ENCODE measurements at places on chromosomes 1 and 21. TPM values are rescaled to one million over a fixed set of nuclear protein-coding genes. Genes with fewer than 3 reads are reported as not detected.
A peak's percentile ranks its signal among the peaks of the same experiment; 100 is the strongest.

GRCh38 chr1:5371270-5371669, 621.0 kb downstream of the NPHP4 start:
- H3K4me3 ChIP-seq: no peak overlapping the region
- DNase-seq: no peak
- no peak overlapping the region for H3K27ac ChIP-seq
- no peaks in the 10 kb centered on the region for H3K36me3 ChIP-seq
- H3K27me3 ChIP-seq: no peaks in the 10 kb centered on the region

GRCh38 chr1:157496121-157496526, 56.2 kb downstream of the FCRL5 start:
- peaks cover 5% of the 10 kb centered on the region for H3K4me1 ChIP-seq
- peaks cover 90% of the 10 kb centered on the region for H3K27me3 ChIP-seq
- no peak overlapping the region for H3K27ac ChIP-seq
- DNase-seq: peak; percentile 74
- H3K4me3 ChIP-seq: no peak overlapping the region

- H3K27ac ChIP-seq: no peak overlapping the region
- peaks cover 15% of the 10 kb centered on the region for H3K4me1 ChIP-seq
- peaks cover 8% of the 10 kb centered on the region for H3K27me3 ChIP-seq
- H3K36me3 ChIP-seq: peaks cover 70% of the 10 kb centered on the region
These were observed 11.9 kb upstream of the RNPEP start for GRCh38 chr1:201970334-201971159.

GRCh38 chr21:27362249-27362648, 395.4 kb upstream of the ADAMTS5 start:
- no peaks in the 10 kb centered on the region for H3K4me1 ChIP-seq
- H3K27ac ChIP-seq: no peak overlapping the region
- no peaks in the 10 kb centered on the region for H3K27me3 ChIP-seq
- no peak overlapping the region for H3K4me3 ChIP-seq

PLEKHN1 gene
- 7.9 TPM for total RNA-seq

DNA sequence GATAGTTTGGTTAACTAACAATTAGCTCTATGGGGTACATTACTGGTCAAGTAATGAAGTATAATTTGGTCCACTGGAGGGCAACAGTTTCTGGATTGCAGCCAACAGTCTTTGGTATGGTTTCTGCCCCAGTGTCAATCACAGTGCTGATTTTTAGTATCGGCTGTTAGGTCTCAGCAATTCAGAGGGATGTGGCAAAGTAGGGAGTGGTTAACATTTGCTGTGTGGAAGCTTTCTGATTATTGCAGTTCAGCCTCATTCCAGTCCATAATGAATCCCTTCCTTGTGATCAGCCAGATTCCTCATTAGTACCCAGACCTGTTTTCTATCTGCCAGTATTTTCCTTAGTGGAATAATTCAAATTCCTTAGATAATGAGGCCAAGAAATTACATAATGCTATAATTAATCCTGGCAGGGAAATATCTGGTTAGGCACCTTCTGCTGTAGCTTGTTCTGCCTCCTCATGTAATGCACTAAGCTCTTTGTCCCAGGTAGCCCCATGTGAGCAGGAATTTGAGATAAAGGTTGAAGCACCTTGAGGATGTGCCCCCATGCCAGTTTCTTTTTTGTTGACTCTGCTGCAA, 14.0 kb downstream of the F3 start:
- no peaks in the 10 kb centered on the region for H3K27me3 ChIP-seq
- DNase-seq: peak; percentile 64
- no peak overlapping the region for H3K27ac ChIP-seq
- peaks cover 42% of the 10 kb centered on the region for H3K36me3 ChIP-seq

DNA sequence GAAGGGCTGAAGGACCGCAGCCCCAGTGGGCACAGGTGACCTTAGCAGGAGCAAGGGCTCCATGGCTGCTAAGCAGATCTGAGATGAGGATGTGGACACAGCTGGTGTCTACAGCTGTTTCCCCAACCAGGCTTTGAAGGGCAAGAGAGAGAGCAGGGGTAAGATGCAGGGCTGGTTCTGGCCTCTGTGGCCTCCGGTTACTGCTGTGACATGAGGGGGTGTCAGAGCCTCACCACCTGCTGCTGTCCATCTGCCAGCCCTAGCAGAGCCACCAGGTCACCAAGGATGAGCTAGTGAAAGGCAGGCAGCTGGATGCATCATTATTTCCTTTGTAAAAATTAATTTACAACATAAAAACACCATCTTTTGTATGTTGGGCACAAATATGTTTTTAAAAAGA, 33.4 kb downstream of the OBSCN start:
- peaks cover 32% of the 10 kb centered on the region for H3K36me3 ChIP-seq
- no peaks in the 10 kb centered on the region for H3K4me1 ChIP-seq
- no peaks in the 10 kb centered on the region for H3K27me3 ChIP-seq
- no peak for DNase-seq
- H3K27ac ChIP-seq: no peak overlapping the region
- no peak overlapping the region for H3K4me3 ChIP-seq

- no peaks in the 10 kb centered on the region for H3K27me3 ChIP-seq
- H3K4me1 ChIP-seq: peaks cover 37% of the 10 kb centered on the region
- H3K27ac ChIP-seq: peak overlapping the region; percentile 21
- DNase-seq: peak; percentile 79
- H3K4me3 ChIP-seq: no peak overlapping the region
- no peaks in the 10 kb centered on the region for H3K36me3 ChIP-seq
These were observed 35.8 kb downstream of the PAX7 start for GRCh38 chr1:18666317-18666920.

- peaks cover 50% of the 10 kb centered on the region for H3K36me3 ChIP-seq
- no peak for DNase-seq
- H3K4me3 ChIP-seq: no peak overlapping the region
- H3K27ac ChIP-seq: no peak overlapping the region
- H3K27me3 ChIP-seq: no peaks in the 10 kb centered on the region
- peaks cover 22% of the 10 kb centered on the region for H3K4me1 ChIP-seq
These were observed 75.0 kb downstream of the CEP350 start for GRCh38 chr1:180029524-180030135.

GRCh38 chr1:226480461-226480860, 68.1 kb upstream of the STUM start:
- H3K36me3 ChIP-seq: no peaks in the 10 kb centered on the region
- H3K4me1 ChIP-seq: peaks cover 8% of the 10 kb centered on the region
- no peak overlapping the region for H3K27ac ChIP-seq
- peaks cover 6% of the 10 kb centered on the region for H3K27me3 ChIP-seq
- H3K4me3 ChIP-seq: no peak overlapping the region

GRCh38 chr1:47940326-47940725, 56.9 kb downstream of the TRABD2B start:
- H3K36me3 ChIP-seq: no peaks in the 10 kb centered on the region
- peak overlapping the region; percentile 20 for H3K27ac ChIP-seq
- no peak overlapping the region for H3K4me3 ChIP-seq
- peaks cover 32% of the 10 kb centered on the region for H3K4me1 ChIP-seq
- no peaks in the 10 kb centered on the region for H3K27me3 ChIP-seq

DNA sequence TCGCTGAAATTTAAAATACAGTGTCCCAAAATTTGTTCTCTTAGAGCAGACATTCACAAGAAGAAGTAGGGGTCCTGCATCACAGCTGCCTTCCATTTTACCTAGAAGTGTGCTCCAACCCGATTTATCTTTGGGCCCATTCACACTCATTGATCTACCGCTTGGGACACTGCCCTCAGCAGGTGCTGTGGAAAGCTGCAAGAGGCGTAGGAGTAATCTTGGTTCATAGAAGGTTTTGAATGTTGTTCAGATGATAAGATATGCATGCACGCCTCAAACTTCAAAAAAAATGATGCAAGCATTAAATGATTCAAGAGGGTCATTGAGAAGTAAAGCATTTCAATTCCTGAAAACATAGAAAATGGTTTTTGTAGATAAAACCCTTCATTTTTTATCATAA, 18.6 kb upstream of the C1orf105 start:
- DNase-seq: peak; percentile 25
- no peak overlapping the region for H3K4me3 ChIP-seq
- H3K27me3 ChIP-seq: no peaks in the 10 kb centered on the region
- peaks cover 23% of the 10 kb centered on the region for H3K4me1 ChIP-seq
- peaks cover 6% of the 10 kb centered on the region for H3K36me3 ChIP-seq

GIPC2 gene
- total RNA-seq: not detected

DNA sequence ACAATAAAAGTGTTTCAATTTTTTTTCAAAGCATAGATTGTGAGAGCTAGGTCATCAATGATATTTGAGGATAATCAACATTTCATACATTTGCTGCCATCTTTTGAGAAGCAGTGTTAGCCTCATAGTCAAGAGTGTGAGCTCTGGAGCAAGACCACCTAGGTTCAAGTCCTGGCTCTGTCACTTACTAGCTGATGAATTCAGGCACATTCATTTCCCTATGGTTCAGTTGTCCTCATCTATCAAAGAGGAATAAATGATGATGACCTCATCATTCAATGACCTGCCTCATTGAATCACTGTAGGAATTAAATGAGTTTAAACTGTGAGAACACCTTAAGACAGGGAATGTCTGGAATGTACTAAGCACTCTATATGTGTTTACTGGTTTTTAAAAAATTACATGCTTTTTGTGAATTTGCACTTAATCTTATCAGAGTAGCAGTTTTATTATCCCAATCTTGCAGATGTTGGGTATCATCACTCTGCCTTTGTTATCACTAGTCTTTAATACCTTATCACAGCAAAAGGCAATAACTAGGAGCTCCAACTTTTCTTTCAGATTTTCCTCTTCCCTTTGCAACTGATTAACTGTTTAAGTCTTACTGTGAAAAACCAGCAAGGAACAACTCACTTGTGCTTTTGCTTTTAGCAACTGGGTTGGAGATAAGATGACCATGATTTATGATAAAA, 47.4 kb downstream of the SLC30A10 start:
- DNase-seq: no peak
- H3K36me3 ChIP-seq: no peaks in the 10 kb centered on the region
- no peak overlapping the region for H3K27ac ChIP-seq
- H3K27me3 ChIP-seq: peaks cover 94% of the 10 kb centered on the region
- H3K4me3 ChIP-seq: no peak overlapping the region
- H3K4me1 ChIP-seq: no peaks in the 10 kb centered on the region

- H3K4me1 ChIP-seq: peaks cover 10% of the 10 kb centered on the region
- H3K36me3 ChIP-seq: peaks cover 6% of the 10 kb centered on the region
- DNase-seq: peak; percentile 70
- peak overlapping the region; percentile 86 for H3K27ac ChIP-seq
These were observed 55.0 kb downstream of the ADARB1 start for GRCh38 chr21:45129189-45129923.

DNA sequence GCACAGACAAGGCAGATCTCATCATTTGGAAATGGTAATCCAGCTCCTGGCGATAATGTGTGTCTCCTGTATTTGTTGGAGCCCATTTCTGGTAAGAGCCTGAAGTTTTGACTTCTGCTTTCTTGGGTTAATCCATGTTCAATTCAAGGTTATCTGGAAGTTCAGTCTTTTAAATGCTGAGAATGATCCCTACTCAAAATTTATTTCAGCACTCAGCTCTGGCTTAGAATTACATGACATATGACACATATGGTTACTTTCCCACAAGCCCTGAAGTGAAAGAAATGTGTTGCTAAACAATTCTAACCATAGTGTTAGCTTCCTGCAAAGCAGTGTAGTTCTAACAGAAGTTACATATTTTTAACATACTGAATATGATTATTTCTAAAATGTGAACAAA, 2.7 kb downstream of the PTGFR start:
- H3K27me3 ChIP-seq: no peaks in the 10 kb centered on the region
- no peak overlapping the region for H3K27ac ChIP-seq
- peak overlapping the region; percentile 45 for H3K4me3 ChIP-seq
- H3K4me1 ChIP-seq: peaks cover 33% of the 10 kb centered on the region
- DNase-seq: peak; percentile 29
- peaks cover 27% of the 10 kb centered on the region for H3K36me3 ChIP-seq

- no peak overlapping the region for H3K4me3 ChIP-seq
- peaks cover 58% of the 10 kb centered on the region for H3K36me3 ChIP-seq
- H3K27ac ChIP-seq: no peak overlapping the region
- H3K4me1 ChIP-seq: no peaks in the 10 kb centered on the region
These were observed 84.9 kb downstream of the VPS26C start for GRCh38 chr21:37182222-37182621.

GRCh38 chr1:910881-911721, 12.6 kb upstream of the SAMD11 start:
- peak; percentile 81 for DNase-seq
- no peak overlapping the region for H3K4me3 ChIP-seq
- H3K27me3 ChIP-seq: peaks cover 48% of the 10 kb centered on the region
- H3K4me1 ChIP-seq: peaks cover 27% of the 10 kb centered on the region
- peaks cover 10% of the 10 kb centered on the region for H3K36me3 ChIP-seq

GBP7 gene
- not detected for total RNA-seq

- no peak overlapping the region for H3K4me3 ChIP-seq
- no peaks in the 10 kb centered on the region for H3K27me3 ChIP-seq
- DNase-seq: no peak
- no peak overlapping the region for H3K27ac ChIP-seq
These were observed 107.7 kb upstream of the PLXNA2 start for GRCh38 chr1:208351838-208352237.

GRCh38 chr21:37119421-37120218, 46.6 kb downstream of the TTC3 start:
- H3K36me3 ChIP-seq: peaks cover 35% of the 10 kb centered on the region
- DNase-seq: no peak
- no peaks in the 10 kb centered on the region for H3K27me3 ChIP-seq
- no peak overlapping the region for H3K27ac ChIP-seq

GRCh38 chr1:18635891-18636595, 5.4 kb downstream of the PAX7 start:
- H3K27me3 ChIP-seq: peaks cover 100% of the 10 kb centered on the region
- no peak overlapping the region for H3K4me3 ChIP-seq
- no peaks in the 10 kb centered on the region for H3K4me1 ChIP-seq
- no peak overlapping the region for H3K27ac ChIP-seq

DNA sequence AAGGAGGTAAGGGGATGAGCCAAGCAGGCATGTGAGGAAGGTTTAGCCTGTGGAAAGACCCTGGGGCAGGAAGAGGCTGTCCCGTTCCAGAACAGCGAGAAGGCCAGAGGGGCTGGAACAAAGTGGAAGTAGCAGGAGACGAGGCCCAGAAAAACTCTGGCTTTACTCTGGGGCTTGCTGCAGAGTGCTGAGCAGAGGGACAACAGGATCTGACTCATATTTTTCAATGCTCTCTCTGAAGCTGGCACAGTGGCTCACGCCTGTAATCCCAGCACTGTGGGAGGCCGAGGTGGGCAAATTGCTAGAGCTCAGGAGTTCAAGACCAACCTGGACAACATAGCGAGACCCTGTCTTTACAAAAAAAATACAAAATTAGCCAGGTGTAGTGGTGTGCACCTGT, 52.4 kb upstream of the PAX7 start:
- H3K27me3 ChIP-seq: peaks cover 6% of the 10 kb centered on the region
- H3K27ac ChIP-seq: no peak overlapping the region
- H3K4me1 ChIP-seq: no peaks in the 10 kb centered on the region
- H3K36me3 ChIP-seq: no peaks in the 10 kb centered on the region

GRCh38 chr1:100539836-100540536, 2.0 kb downstream of the GPR88 start:
- no peak overlapping the region for H3K4me3 ChIP-seq
- H3K27me3 ChIP-seq: peaks cover 40% of the 10 kb centered on the region
- H3K27ac ChIP-seq: no peak overlapping the region
- no peaks in the 10 kb centered on the region for H3K4me1 ChIP-seq
- no peak for DNase-seq

DNA sequence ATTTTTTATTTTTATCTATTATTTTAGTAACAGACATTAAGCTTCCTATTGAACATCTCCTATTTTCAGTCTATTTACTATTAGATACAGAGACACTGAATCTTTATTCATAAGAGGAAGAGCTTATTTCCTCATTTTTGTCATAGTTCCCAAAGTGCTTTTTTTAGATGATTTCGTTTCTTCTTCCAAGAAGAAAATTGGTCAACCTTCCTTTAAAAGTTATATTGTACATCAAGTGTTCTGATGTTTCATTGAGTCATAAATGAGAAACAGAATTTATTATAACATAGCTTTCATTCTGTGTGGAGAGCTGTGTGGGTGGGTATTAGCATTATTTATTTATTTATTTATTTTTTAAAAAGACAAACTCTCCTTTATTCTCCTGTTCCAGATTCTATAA, 50.6 kb upstream of the BACH1 start:
- no peak overlapping the region for H3K27ac ChIP-seq
- no peaks in the 10 kb centered on the region for H3K36me3 ChIP-seq
- DNase-seq: no peak
- H3K27me3 ChIP-seq: no peaks in the 10 kb centered on the region
- no peak overlapping the region for H3K4me3 ChIP-seq
- no peaks in the 10 kb centered on the region for H3K4me1 ChIP-seq
